ENCODE measurements at places on chromosomes 5 and 9. TPM values are rescaled to one million over a fixed set of nuclear protein-coding genes. Genes with fewer than 3 reads are reported as not detected.

Gene CENPH
- 7.8 TPM for polyA plus RNA-seq

Gene LEAP2
- 0.36 TPM for polyA plus RNA-seq

Gene ELL2
- 61.4 TPM for polyA plus RNA-seq

Gene SMIM33
- not detected for polyA plus RNA-seq

Gene ANKRD31
- polyA plus RNA-seq = not detected

Gene NXNL2
- polyA plus RNA-seq = 6.4 TPM

Gene HTR4
- not detected for polyA plus RNA-seq

Gene CARTPT
- not detected for polyA plus RNA-seq

Gene FOXD4L3
- polyA plus RNA-seq = not detected

Gene NR6A1
- 0.10 TPM for polyA plus RNA-seq

Gene RIGI
- polyA plus RNA-seq = 4.8 TPM

Gene PDZD2
- polyA plus RNA-seq = under 0.01 TPM

Gene TMEM252
- polyA plus RNA-seq = not detected

Gene KIF4B
- 0.03 TPM for polyA plus RNA-seq

Gene SLCO6A1
- polyA plus RNA-seq = not detected

Gene CDH18
- polyA plus RNA-seq = 0.24 TPM

Gene LHX6
- 0.05 TPM for polyA plus RNA-seq

Gene SCGB3A2
- polyA plus RNA-seq = not detected

Gene PLPP7
- polyA plus RNA-seq = 1.2 TPM

Gene LCN12
- polyA plus RNA-seq = 0.12 TPM

Gene CXXC5
- 35.7 TPM for polyA plus RNA-seq

Gene PCDHB9
- 0.10 TPM for polyA plus RNA-seq

Gene FAM153A
- polyA plus RNA-seq = not detected

Gene PTGDS
- polyA plus RNA-seq = 1.2 TPM

Gene INSL6
- not detected for polyA plus RNA-seq

Gene HK3
- polyA plus RNA-seq = not detected

Gene DMRT2
- polyA plus RNA-seq = not detected

Gene KLHL9
- 12.9 TPM for polyA plus RNA-seq

Gene EDIL3
- 55.5 TPM for polyA plus RNA-seq

Gene PLEKHG4B
- polyA plus RNA-seq = 1.1 TPM

Gene PCAT7
- not detected for polyA plus RNA-seq

Gene EPB41L4A
- not detected for polyA plus RNA-seq

Gene ANKDD1B
- 0.24 TPM for polyA plus RNA-seq

Gene ZNF366
- not detected for polyA plus RNA-seq

Gene EGFLAM
- polyA plus RNA-seq = 0.62 TPM

Gene PCDHA12
- polyA plus RNA-seq = 0.03 TPM

Gene WNK2
- polyA plus RNA-seq = not detected

Gene REEP5
- 138 TPM for polyA plus RNA-seq

Gene TXNDC8
- not detected for polyA plus RNA-seq
